Hippocampal formation (tissue), 2 donors: ENCODE measurements at places on chromosomes 1 and 21.

DNA sequence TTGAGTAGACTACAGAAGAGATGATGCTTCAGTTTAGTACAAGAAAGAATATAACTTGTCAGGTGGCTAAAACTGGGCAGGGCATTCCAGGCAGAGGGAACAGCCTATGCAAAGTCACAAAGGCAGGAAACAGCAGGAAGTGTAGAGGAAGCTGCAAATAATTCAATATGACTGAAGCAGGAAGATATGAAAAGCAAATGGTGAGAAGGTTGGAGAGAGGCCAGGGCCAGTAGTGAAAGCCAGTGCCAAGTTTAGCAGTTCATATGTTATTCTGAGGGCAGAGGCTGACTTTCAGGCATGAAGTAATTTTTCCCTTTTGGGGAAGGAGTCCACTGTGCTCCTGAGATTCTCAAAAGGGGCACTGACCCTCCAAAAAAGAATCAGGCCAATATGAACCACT lies 8.0 kb upstream of the YBX1 start:
- no peak for DNase-seq

DNA sequence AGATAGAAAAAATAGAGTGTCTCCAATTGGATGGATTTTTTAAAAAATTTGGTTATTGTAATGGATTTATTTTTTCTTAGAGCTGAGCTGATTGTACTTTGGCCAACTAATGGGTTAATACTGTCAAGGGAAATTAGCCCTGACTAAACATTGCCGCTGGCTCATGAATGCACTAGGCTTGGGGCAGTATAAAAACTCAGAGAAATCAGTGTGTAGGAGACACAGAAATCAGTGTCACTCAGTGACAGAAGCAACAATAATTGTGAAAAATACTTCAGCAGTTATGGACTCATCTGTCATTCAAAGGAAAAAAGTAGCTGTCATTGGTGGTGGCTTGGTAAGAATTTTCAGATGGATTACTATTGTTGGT lies at the start of gene KMO:
KMO (plus strand) TSS at position 217 of the 370 bp plus-strand sequence; CDS start at position 284, 67 bp downstream.
- no peak for DNase-seq

DNA sequence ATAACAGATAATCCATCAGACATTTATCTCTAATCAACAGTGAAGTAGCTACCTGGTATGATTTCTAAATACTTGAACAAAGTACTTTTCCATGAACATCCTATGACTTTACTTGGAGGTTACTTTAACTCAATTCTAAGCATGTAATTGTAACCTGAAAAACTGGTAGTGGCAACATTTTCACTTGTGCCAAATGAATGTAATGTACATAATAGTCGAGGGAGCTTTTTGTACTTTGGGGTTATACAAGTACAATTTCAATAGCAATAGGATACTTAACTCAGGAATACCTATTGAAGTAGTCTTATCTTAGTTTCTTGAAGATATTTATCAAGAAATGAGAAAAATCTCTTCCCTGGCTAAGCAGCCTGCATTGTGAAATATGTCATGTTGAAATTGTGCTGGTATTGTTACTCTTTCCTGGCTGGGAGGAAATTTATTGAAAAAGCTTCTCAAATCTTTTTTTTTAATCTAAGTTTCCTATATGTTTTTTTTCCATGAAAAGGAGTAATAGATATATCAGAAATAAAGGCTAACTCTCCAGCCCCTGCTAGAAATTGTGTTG lies 33.7 kb upstream of the CACYBP start:
- DNase-seq: no peak

DNA sequence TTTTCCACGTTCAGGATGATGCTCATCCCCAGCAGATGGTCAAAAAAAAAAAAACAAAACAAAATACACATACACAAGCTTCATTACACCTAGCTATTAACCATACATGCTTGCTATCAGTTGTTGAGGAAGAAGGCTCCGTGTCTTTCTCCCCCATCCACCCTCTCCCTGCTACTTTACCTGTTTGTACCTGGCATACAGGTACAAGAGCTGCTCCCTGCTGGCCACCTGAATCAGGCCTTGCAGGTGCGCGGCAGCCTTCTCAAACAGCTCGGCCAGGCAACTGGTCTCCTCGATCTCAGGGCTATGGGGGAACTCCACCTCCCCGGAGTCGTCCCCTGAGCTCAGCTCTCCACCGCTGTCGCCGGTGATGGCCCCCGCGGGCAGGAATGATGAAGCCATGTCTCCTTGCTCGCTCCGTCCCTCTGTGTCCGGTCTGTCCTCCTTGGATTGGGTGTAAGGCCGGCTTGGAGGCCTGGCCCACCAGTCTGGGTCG lies 464 bp downstream of the ACBD6 start:
- no peak for DNase-seq

DNA sequence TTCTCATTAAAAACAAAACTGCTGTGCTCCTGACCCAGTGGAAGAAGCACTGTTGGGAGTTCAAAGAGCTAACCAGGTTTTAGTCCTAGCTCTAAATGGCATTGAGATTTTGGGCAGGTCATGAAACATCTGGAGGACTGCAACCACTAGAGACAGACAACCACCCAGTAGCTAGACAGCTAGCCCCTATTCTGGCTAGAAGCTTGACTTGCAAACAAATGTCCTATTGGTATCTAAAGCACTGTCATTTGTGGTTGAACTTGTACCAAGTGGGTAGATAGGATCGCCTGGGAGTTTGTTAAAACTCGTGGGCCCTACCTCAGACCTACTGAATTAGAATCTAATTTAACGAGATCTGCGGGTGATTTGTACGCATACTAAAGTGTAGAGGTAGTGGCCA lies 6.9 kb downstream of the RPL11 start:
- no peak for DNase-seq

DNA sequence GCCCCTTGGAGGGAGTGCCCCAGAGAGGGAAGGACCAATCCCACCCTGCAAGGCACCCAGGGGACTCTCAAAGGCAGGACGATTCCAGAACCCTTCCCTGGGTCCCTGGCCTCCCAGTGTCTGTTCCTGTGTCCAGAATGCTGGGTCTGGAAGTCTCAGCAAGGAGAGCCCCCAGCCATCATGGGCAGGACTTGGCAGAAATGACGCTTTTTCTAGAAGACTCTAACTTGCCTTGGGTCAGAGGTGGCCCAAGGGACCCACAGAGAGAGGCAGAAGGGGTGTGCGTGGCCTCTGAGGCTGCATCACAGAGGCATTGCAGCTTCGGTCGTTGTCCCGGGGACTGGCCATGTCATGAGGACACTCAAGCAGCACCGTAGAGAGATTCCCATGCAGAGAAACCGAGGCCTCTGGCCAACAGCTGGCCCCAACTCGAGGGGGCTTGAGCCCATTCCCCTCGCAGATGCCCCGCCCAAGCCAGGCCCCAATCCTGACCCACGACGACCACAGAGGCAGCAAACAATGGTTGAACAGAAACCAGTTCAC lies 57.8 kb downstream of the WNT9A start:
- no peak for DNase-seq
